AG04449 (cell line): ENCODE measurements at places on chromosomes 7 and 10.

DNA sequence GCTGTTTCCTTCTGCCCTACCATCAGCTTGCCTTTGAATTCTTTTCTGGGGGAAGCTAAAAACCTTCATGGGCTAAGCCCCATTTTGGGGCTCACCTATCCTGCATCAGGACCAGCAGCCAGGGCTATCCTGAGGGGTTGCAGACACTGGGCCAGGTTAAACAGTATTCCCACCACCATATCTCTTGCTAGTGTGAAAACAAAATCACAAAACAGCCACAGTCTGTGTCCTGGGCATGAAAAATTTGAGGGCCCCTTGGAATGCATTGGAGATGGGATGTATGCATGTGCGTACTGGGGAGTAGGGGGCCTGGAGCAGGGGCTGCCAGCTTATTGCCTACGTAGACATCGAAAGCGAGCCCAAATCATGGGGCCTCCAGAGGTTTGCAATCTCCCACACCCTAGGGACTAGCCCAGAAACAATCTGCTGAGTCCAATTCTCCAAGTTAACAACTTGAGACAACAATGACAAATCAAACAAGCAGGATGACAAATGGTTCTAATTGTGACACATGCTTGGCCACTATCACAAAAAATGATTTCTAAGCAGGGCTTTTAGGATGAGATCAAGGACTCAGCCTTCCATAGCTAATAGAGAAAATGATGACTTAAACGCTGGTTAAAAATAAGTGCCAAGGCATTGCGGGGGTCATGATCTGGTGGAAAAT lies 557.1 kb downstream of the KCNMA1 start:
- no peak for DNase-seq

DNA sequence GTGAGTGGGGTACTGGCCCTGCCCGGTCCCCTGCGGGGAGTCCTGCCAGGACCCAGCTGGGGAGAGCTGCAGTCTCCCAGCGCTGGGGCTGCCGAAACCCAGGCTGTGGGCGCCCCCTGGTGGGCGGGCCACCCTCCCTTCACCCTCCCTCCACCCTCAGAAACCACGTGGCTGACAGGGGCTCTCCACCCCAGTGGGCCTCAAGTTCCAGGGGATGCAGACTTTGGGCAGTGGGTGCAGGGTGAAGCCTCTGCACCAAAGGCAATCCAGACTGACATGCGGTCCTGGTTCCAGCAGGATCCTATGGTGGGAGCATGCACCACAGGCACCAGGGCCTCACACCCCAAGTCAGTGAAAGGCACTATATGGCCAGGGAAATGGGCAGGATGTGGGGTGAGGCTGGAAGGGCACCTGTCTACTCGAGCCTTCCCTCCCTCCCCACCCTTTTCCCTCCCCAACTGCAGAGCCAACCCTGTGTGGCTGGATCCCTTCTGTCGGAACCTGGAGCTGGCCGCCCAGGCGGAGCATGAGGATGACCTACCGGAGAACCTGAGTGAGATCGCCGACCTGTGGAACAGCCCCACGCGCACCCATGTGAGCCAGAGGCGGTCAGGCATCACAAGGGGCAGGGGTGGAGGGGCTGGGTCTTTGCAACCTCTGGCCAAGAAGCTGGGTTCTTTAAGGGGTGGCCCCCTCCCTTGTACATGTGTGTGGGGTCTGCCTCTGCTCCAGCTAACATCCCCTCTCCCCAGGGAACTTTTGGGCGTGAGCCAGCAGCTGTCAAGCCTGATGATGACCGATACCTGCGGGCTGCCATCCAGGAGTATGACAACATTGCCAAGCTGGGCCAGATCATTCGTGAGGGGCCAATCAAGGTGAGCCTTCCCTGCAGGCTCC lies 38.8 kb downstream of the PSAP start:
- no peak for DNase-seq

DNA sequence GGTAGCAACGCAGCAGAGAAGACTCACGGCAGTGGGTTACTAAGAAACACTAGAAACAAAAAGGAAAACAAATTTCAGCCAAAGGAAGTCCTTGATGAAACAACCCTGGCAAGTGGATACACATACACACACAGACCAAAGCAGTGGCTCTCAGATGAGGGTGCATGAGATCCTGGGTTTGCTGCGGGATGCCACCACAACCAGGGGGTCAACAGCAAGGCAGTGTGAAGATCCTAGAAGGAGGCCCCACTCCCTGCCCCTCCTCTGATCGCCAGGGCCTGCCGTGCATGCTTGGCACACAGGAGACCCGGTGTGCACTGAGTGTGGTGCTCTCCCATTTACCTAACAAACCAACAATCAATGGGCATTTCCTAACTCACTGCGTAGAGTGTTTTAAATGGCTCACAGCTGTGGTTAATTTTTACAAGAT lies 252.3 kb upstream of the KLF14 start:
- no peak for DNase-seq

GRCh38 chr7:30436046-30436445 lies 42.5 kb downstream of the NOD1 start:
- DNase-seq, result no peak

- DNase-seq, result no peak
Measured at GRCh38 chr10:778626-779330, 89.3 kb upstream of the DIP2C start.

GRCh38 chr7:84162584-84162983 lies 32.0 kb downstream of the SEMA3A start:
- no peak for DNase-seq

- no peak for DNase-seq
Measured at GRCh38 chr7:4799508-4800268, 24.3 kb downstream of the AP5Z1 start.

GRCh38 chr7:90520484-90520883 lies 51.0 kb downstream of the PTTG1IP2 start:
- no peak for DNase-seq

DNA sequence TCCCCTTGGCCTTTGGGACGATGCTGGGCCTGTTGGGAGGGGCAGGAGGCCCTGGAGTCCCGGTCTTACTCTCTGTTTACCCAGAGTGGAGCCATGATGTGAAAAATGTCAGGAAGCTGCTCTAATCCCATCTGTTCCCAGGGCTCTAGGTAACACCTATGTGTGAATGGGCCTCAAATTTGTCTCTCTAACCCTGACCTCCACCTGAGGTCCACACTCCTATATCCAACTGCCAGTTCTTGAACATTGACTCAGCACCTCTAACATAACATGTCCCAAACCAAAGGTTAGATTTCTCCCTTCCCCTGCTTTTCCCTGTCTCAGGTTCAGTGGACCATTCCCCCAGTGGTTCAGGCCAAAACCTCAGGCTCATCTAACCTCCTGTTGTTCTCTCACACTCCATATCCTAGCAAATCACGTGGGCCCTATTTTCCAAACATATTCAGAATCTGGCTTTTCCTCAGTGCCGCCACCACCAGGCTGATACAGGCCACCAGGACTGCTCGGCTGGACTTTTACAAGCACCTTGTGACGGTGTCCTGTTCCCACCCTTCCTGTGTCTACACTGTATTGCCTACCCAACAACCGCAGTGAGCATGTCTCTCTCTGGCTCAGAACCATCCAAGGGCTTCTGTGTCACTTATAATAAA lies 130.6 kb downstream of the ATXN7L1 start:
- no peak for DNase-seq

- DNase-seq, result no peak
Measured at GRCh38 chr7:144656965-144657517, 178.8 kb downstream of the TPK1 start.
